ENCODE measurements at places on chromosomes 5 and 9.

- no peak for DNase-seq
Measured at GRCh38 chr5:52751137-52751536, 36.6 kb upstream of the ITGA1 start.

GRCh38 chr5:115377468-115378217, 81.2 kb upstream of the CCDC112 start:
- no peak for DNase-seq

DNA sequence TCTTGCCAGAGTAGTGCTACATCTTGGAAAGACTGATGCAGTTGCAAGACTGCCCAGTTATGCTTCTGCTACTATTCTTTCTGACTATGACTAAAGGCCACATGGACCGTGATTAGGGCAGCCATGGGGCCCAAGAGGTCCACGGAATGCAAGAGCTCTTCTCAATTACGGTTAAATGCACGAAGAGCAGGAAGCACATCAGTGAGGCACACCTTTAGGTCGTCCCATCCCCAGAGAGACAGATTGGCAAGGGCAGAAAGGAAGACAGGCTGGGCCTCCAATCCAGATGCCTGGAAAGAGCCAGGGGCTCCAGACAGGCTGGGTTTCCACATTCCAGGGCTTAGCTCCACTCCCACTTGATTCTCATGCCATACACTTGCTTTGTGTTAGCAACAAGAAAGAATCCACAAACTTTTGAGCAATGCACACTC, 132.3 kb upstream of the SLIT3 start:
- no peak for DNase-seq

- DNase-seq = no peak
Measured at GRCh38 chr9:14219850-14220249, 94.1 kb downstream of the NFIB start.

DNA sequence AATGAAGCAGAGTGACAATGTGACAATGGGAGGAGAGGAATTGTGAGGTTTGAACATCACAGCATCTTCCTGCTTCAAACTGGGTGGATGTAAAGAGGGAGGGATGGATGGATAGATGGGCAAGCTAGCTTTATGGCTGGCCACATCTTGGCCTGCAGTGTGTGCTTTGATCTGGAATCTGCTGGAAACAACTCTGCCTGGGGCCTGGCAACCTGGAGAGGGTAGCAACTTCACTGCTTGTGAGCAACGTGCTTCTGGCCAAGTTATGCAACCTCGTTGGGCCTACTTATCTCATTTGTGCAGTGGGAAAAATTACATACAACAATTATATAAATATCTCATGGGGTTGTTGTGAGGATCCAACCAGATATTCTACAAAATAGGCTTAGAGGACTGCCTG, 5.3 kb downstream of the IL9 start:
- no peak for DNase-seq

- no peak for DNase-seq
Measured at GRCh38 chr9:126207256-126207655, 119.4 kb upstream of the MVB12B start.

DNA sequence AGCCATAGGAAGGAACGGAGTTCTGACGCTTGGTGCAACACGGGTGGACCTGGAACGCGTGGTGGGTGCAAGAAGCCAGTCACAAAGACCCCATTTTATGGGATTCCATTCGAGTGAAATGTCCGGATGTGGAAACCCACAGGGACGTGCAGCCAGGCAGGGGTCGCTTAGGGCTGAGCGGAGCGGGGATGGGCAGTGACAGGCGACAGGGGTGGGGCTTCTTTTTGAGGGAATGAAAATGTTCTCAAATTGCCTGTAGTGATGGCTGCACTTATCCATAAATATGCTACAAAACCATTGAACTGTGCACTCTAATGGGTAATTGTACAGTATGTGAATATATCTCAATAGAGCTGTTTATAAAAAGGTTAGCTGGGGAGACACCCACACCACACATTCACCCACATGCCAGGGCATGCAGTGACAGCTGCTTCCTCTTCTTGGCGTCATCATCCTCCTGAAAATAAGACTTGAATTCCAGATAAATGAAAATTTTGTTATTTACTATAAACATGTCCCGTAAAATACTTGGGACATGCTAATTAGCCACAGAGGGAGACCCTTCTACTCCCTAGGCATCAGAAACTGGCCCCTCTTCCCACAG, 71.3 kb upstream of the OLFM1 start:
- no peak for DNase-seq

GRCh38 chr9:2345013-2345412, 276.6 kb upstream of the VLDLR start:
- DNase-seq = no peak

DNA sequence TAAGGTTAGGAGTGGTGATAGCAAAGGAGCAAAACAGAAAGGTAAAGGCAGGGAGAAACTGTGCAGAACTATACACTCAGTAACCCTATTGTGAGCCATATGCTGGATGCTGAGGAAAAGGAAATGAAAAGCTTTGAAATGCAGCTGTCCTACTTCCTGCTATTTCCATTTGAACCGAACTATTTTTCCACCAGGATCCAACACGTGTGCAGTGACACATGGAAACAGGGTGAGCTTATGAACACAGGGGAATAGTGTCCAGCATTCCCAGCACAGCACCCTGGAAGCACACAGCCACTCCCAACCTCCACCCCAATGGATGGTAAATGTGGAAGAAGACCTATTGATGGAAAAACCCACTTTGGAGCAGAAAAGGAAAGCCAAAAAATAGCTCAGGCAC, 69.0 kb upstream of the SLC12A2 start:
- DNase-seq = no peak

GRCh38 chr5:114297915-114298314, 64.0 kb upstream of the KCNN2 start:
- no peak for DNase-seq

DNA sequence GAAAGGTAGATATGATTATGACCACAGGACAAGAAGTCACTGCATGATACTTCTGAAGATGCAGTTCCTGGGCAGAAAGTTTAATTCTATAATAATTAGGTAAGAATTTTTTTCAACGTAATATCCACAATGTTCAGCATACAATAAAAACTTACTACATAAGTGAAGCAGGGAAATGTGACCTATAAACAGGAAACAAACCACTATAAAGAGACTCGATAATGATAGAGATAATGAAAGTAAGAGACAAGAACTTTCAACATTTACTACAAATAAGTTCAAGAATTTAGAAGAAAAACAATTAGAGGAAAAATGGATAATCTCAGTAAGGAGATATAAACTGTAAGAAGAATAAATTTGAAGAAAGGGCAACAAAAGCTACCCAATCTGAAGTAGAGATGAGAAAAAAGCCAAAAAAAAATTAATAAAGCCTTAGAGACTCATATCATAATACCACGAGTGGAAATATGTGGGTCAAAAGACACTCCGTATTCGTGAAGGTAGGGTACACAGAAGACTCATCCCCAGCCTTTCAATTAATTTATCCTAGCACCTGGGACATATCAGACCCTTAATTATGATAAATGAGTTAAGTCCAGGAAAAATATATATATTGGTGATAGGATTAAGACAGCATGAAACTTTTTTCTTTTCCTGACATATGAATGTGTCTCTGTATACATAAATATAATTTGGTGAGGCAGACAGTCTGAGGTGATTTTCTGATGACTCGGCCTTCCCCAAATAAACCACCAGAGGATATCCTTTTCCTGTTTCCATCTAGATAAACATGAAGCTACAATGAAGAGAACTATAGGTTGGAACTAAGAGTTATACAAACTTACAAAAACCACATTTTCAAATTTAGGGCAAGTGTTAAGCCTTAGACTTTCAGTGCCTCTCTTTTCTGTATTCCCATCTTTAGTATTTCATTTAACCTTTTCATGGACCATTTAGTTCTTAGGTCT, 120.4 kb downstream of the RAPGEF6 start:
- DNase-seq = no peak

GRCh38 chr9:72588336-72588735, 66.9 kb downstream of the TMC1 start:
- no peak for DNase-seq

DNA sequence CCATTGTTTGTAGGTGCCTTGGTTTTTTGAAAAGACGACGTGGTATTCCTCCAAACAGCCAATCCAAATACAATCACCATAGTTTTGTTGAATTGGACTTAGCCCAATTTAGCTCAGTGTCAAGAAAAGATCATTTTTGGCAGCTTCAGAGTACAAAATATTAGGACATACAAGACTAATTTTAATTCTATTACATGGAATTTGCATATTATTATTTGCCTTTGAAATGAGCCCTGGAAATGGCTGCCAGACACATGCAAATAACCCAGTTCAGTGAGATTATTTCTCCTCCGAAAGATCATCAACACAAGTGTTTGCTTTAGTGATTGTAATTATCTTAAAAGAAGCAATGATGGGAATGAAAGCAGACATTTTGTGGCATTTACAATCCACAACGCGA, 89.3 kb downstream of the PLK2 start:
- DNase-seq = no peak

GRCh38 chr9:132046456-132046855, 33.2 kb downstream of the MED27 start:
- no peak for DNase-seq

DNA sequence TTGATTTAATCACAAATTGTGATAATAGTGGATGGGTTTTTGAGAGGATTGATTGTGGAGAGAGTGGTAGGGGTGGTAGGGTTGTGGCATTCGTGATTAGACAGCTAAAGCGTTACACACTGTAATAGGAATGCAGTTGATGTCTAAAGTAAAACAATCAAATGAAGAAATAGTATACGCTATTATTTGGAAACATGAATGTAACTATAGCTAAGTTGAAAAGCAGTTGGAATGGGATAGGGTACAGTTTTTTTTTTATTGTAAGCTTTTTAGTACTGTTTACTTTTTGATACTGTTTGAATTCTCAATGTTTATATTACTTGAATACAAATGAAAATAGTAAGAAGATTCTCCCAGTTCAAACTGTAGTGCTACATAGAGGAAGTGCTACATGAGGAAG, 51.8 kb downstream of the RANBP17 start:
- DNase-seq = no peak

GRCh38 chr9:109721001-109721400, 59.0 kb upstream of the PALM2AKAP2 start:
- DNase-seq = no peak

All from stimulated activated CD8-positive, alpha-beta memory T cell treated with anti-CD3 and anti-CD28 coated beads, Interleukin-15, amount 100 ng/mL, for 48 hours (primary cell).